ENCODE measurements at places on chromosomes 6 and 20. TPM values are rescaled to one million over a fixed set of nuclear protein-coding genes. Genes with fewer than 3 reads are reported as not detected.

DNA sequence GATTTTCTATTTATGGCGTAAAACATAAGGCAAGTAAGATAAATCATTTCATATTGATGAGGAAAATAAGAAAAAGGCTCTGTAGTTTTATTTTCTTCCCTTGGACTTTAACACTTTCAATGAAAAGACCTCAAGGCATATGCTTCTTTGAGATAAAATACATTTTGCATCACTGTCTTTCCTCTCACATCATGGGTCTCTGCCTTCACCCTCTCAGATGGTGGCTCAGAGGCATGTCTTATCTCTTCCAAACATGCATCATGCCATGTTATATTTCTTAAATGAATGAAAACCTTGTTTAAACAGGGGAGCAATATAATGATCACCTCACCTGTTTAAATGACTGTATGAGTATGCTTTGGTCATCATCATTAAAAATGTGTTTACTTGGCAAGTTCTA is 59.3 kb downstream of the PRL start:
- no peak for DNase-seq

Gene ANKS1A
- 47.3 TPM for polyA plus RNA-seq

DNA sequence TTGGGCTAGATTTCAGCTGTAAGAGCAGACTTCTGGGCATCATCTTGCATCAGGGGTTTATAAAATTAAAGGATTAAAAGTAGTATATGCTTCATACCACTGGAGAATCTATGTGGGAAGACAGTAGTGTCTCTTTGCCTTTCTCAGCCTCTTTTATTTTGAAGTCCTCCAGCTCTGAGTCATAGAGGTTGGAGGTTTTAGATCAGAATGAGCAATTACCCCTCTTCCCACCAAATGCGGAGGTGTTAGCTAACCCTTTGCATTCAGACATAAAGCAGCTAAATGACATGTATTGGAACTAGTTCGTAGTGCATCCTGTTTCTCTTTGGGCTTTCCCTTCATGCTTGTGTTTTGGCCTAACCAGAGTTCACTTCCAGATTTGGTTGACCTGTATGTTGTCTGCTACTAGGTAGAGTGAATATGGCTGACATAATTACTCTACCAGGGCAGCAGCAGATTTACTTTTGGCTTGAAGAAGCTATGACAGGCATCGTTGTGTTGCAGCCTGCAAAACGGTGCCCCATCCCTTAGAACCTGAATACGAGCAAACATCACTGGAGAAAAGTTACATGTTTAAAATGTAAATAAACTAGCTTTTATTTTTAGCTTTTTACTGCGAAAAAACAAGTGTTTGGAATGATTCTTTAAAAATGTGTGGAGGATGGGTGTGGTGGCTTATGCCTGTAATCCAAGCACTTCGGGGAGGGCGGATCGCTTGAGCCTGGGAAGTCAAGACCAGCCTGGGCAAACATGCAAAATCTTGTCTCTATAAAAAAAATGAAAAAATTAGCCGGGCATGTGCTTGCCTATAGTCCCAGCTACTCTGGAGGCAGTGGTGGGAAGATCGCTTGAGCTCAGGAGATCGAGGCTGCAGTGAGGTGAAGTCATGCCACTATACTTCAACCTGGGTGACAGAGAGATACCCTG is 82.2 kb downstream of the MYO6 start:
- DNase-seq = no peak

DNA sequence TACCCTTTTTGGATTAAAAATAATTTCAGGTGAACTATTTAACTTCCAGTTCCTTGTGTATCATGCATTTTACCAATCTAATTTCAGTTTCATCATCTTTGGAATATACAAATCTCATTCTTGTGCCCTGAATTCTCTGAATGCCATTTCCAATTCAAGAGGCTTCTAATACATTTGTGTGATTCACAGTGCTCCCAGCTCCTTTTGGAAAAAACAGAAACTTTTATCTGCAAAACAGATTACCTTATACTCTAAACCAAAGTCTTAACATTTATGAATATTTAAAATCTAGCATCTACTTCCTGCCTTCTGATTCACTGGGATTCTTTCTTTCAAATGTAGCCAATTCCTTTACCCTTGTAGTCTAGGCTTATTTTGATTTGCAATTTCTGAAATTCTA is 11.1 kb upstream of the PEX7 start:
- DNase-seq = no peak

Gene WFDC2
- polyA plus RNA-seq = 219 TPM

- DNase-seq = no peak
Observed at GRCh38 chr6:10793695-10794094, 44.6 kb downstream of the MAK start.

Measured in renal pelvis (tissue), 12 donors.